ENCODE measurements at places on chromosomes 4 and X. TPM values are rescaled to one million over a fixed set of nuclear protein-coding genes. Genes with fewer than 3 reads are reported as not detected.

DNA sequence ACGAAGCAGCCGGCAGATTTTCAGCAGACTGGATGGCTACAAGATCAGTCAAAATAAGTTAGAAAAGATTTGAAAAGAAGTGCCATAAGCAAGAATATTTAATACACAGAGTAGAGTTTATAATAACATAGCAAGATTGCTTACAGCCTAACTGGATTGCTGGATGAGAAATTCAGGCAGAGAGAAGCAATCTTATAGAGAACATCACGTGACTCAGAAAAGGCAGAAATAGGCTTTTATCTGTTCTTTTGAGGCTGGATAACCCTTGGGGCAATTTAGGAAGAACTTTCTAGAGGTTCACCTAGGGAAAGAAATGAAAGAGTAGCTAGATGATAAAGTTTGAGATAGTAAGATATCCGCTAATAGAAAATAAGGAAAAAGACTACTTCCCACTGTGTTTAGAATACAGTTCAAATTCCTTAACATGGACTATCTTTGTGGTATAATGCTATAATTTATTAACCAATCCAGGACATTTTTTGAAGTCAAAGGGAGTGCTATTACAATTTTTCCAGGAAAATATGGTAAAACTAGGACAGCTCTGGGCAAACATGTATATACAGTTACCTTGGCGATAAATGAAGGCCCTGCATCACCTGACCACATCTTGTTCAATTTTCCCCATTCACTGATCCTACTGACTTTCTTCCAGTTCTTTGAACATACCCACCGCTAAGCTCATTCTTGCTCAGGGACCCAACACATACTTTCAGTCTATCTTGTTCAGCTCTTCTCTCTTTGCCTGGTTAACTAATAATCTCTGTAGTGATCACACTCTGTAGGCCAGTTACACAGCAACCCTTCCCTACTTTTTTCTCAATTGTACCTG, 12.7 kb upstream of the SPCS3 start:
- peaks cover 26% of the 10 kb centered on the region for H3K27me3 ChIP-seq
- H3K36me3 ChIP-seq, result no peaks in the 10 kb centered on the region
- no peak for DNase-seq
- H3K4me3 ChIP-seq, result no peak overlapping the region

PIR gene
- 2.4 TPM for total RNA-seq

SLIT2 gene
- not detected for total RNA-seq

DNA sequence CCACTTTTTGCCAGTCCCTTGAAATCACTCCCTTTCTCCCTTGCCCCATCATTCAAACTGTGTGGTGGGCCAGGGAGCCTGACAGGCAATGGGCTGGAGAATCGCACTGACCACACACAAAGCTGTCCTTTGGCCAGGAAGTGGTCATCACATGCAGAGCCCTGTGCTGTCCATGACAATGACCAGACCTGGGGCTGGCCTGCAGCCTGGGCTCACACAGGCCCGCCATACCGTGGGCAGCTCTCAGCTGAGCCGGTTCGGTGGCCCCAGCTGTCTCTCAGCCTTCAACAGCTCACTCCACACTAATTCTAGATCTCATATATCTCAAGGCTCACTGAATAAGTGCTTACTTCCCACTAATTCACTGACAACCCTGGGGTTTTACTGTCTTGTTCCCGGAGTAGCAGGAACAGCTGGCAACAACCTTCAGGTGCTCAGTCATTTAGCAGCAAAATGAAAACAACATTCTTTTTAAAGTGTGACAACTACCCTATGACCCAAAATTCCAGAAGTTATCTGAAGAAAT, 48.0 kb downstream of the USP46 start:
- H3K27me3 ChIP-seq, result no peaks in the 10 kb centered on the region
- no peak for DNase-seq
- peaks cover 21% of the 10 kb centered on the region for H3K36me3 ChIP-seq
- H3K27ac ChIP-seq, result no peak overlapping the region

BTK gene
- total RNA-seq, result 0.48 TPM

DNA sequence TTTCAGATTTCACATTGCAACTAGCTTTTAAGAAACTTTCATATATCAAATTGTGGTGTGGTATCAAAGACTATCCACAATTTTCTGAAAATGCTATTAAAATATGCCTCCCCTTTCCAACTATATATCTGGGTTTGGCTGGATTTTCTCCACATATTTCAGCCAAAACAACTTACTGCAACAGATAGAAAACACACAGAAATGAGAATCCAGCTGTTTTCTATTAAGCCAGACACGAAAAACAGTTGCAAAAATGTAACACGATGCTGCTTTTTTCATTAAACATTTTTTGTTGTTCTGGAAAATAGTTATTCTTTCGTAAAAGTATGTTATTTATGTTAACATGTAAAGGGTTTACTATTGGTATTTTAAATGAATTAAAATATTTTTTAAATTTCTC, 33.1 kb downstream of the DCTD start:
- H3K36me3 ChIP-seq, result peaks cover 59% of the 10 kb centered on the region
- H3K27me3 ChIP-seq, result no peaks in the 10 kb centered on the region
- H3K4me1 ChIP-seq, result no peaks in the 10 kb centered on the region
- no peak for DNase-seq

DNA sequence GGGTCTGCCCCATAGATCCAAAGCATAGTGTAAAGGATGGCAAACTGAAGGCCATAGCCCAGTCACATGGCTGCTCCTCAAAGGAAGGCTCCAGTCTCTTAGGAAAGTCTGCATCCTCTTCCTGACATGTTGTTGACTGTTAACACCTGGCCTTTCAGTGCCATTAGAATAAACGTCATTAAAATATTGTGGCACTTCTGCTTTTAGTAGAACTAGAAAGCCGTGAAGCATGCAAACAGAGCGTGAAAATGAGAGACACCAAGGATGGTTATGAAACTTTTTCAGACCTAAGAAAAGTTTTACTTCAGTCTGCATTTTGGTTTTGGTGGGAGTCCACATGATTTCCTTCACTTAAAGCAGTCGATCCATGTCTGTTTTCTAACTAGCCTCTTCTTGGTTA, 41.1 kb upstream of the AFF2 start:
- H3K27ac ChIP-seq, result no peak overlapping the region
- DNase-seq, result no peak
- no peaks in the 10 kb centered on the region for H3K36me3 ChIP-seq
- no peaks in the 10 kb centered on the region for H3K27me3 ChIP-seq

GRCh38 chrX:42241421-42241820, 318.1 kb upstream of the CASK start:
- no peak overlapping the region for H3K4me3 ChIP-seq
- peaks cover 1% of the 10 kb centered on the region for H3K36me3 ChIP-seq
- H3K4me1 ChIP-seq, result peaks cover 5% of the 10 kb centered on the region
- no peaks in the 10 kb centered on the region for H3K27me3 ChIP-seq

DNA sequence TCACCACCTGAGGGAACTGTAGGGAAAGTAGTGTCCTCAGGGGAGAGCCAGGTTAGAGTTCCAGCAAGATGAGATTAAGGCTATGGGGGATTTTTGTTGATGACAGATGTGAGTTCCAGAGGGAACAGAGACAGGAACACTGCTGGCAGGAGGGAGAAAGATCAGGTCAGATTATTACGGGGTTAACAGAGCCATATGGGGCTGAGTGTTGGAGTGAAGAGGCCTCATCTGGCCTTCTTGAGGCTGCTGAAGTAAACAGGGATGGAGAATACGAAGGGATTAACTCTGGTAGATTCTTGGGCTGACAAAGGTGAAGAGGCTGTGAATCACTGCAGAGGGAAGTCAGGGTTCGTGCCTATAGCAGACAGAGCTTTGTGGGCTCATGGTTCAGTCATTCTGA, 47.9 kb upstream of the POU4F2 start:
- no peaks in the 10 kb centered on the region for H3K4me1 ChIP-seq
- no peak overlapping the region for H3K27ac ChIP-seq
- H3K4me3 ChIP-seq, result no peak overlapping the region

POF1B gene
- not detected for total RNA-seq

- H3K4me3 ChIP-seq, result no peak overlapping the region
- H3K27ac ChIP-seq, result no peak overlapping the region
- no peak for DNase-seq
These were observed 8.0 kb downstream of the SLC9B1 start for GRCh38 chr4:103011378-103012025.

TXLNG gene
- total RNA-seq, result 10.7 TPM

TXK gene
- 65.8 TPM for total RNA-seq

- H3K27ac ChIP-seq, result no peak overlapping the region
- no peak for DNase-seq
- H3K36me3 ChIP-seq, result no peaks in the 10 kb centered on the region
- no peaks in the 10 kb centered on the region for H3K4me1 ChIP-seq
- no peaks in the 10 kb centered on the region for H3K27me3 ChIP-seq
- no peak overlapping the region for H3K4me3 ChIP-seq
These were observed 263.5 kb upstream of the DKK2 start for GRCh38 chr4:107299646-107300045.

GRCh38 chrX:39854772-39855747, 242.7 kb downstream of the BCOR start:
- peaks cover 6% of the 10 kb centered on the region for H3K36me3 ChIP-seq
- peak; percentile 63 for DNase-seq
- H3K4me3 ChIP-seq, result peak overlapping the region; percentile 84

PPARGC1A gene
- total RNA-seq, result not detected

DNA sequence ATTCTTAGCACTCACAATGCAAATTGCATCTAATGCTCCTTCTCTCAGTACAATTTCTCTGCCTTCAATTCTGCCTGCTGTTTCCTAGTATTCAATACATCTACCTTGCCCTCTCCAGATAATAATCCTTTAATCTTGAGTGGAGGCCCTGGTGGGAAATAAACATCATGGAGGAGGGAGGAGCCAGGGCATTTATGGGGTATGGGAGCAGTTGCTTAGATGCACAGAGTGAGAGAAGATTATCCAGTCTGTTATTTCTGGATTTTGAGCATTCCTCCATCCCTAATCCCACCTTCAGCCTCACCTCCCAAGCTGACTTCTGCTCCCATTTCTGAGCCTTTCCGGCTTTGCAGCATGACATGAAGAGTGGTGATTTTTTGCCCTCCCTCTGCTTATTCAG, 127.9 kb upstream of the PPP3CA start:
- H3K27me3 ChIP-seq, result peaks cover 11% of the 10 kb centered on the region
- no peak overlapping the region for H3K27ac ChIP-seq
- H3K4me1 ChIP-seq, result no peaks in the 10 kb centered on the region
- no peak overlapping the region for H3K4me3 ChIP-seq

FAM9B gene
- not detected for total RNA-seq

CT45A10 gene
- not detected for total RNA-seq

GRCh38 chrX:20361890-20362262, 95.2 kb upstream of the RPS6KA3 start:
- no peak overlapping the region for H3K4me3 ChIP-seq
- no peaks in the 10 kb centered on the region for H3K36me3 ChIP-seq
- no peaks in the 10 kb centered on the region for H3K4me1 ChIP-seq
- no peak for DNase-seq
- no peaks in the 10 kb centered on the region for H3K27me3 ChIP-seq

CXCL11 gene
- total RNA-seq, result not detected

ENAM gene
- not detected for total RNA-seq

DNA sequence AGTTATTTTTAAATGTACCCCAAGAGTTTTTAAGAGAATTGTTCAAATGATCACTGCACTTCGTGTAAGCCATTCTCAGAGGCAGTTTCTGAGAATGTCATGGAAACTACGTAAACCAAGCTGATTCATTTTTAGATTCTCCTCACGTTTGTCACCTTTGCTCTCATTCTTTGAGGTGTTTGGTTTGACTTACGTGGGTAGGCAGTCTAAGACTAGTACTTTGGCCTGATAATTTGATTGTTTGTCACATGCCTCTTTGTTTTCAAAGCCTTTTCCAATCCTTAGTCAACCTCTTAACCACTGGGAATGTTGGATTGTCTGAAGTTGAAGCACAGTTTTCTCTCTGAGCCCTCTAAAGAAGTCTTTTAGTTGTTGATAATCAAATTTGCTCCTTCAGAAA, 10.5 kb downstream of the SEPTIN11 start:
- peaks cover 18% of the 10 kb centered on the region for H3K4me1 ChIP-seq
- no peaks in the 10 kb centered on the region for H3K27me3 ChIP-seq
- H3K4me3 ChIP-seq, result no peak overlapping the region
- no peak overlapping the region for H3K27ac ChIP-seq

DNA sequence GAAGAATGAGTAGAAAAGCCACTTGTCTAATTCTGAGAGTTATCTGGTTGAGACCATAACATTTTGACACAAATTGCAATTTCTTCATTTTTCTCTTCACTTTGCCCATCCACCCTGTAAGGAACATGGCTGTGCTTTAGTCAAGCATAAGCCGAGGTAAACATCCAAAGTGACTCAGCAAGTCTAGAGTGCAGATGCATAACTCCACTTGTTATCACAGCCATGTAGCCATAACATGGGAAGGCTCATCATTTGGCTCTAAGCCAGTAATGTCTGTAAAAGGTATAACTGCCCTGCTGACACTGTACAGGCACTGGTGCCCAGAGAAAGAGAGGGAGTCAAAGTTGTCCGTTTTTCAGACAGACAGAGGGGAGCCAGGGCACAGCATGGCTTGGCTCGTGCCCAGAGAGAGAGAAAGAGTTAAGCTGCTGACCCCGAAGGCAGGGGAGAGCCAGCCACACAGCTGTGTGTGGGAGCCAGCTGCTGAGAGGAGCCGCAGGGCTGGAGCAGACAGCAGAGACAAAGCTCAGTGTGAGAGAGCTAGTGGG, 76.9 kb upstream of the EXOC1L start:
- H3K4me1 ChIP-seq, result no peaks in the 10 kb centered on the region
- no peak overlapping the region for H3K4me3 ChIP-seq
- H3K27me3 ChIP-seq, result peaks cover 24% of the 10 kb centered on the region
- DNase-seq, result no peak

GRCh38 chrX:15737190-15737958, 696 bp upstream of the CA5B start:
- H3K36me3 ChIP-seq, result peaks cover 5% of the 10 kb centered on the region
- DNase-seq, result no peak
- H3K27me3 ChIP-seq, result no peaks in the 10 kb centered on the region
- H3K27ac ChIP-seq, result peak overlapping the region; percentile 43

TRIM75 gene
- total RNA-seq, result not detected

GLRA3 gene
- total RNA-seq, result not detected

TMEM164 gene
- 22.3 TPM for total RNA-seq

DNA sequence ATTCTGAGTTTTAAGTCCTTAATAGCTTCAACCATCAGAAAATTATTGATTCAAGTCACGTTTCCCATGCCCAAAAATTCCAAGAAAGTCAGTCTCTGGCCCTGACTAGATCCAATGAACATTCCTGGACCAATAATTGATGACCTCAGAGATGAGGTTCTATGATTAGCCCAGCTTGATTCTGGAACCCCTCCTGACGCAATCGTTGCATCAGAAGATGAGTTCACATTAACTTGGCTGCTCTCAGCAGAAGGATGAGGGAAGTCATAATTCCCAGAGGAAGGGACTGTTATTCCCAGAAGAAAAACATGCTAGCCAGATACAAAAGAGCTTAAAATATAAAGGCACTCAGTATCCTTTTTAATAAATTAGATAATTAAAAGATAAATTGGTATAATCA, 34.3 kb upstream of the CPEB2 start:
- H3K4me1 ChIP-seq, result no peaks in the 10 kb centered on the region
- H3K36me3 ChIP-seq, result no peaks in the 10 kb centered on the region
- no peak overlapping the region for H3K27ac ChIP-seq

TCEAL9 gene
- 1.5 TPM for total RNA-seq

GRCh38 chr4:33255094-33255493, 2534.9 kb downstream of the PCDH7 start:
- no peak overlapping the region for H3K4me3 ChIP-seq
- H3K27me3 ChIP-seq, result no peaks in the 10 kb centered on the region
- no peaks in the 10 kb centered on the region for H3K36me3 ChIP-seq
- no peaks in the 10 kb centered on the region for H3K4me1 ChIP-seq
- no peak for DNase-seq

PABPC5 gene
- not detected for total RNA-seq

ABCD1 gene
- total RNA-seq, result 15.9 TPM

GRCh38 chrX:65017451-65017850, 41.2 kb upstream of the ZC4H2 start:
- no peak overlapping the region for H3K27ac ChIP-seq
- DNase-seq, result no peak
- H3K4me3 ChIP-seq, result no peak overlapping the region
- no peaks in the 10 kb centered on the region for H3K4me1 ChIP-seq
- no peaks in the 10 kb centered on the region for H3K27me3 ChIP-seq

Data from activated naive CD8-positive, alpha-beta T cell treated with anti-CD3 and anti-CD28 coated beads, Interleukin-2, amount 10 ng/mL, durations not matched to agents 7 days and 5 days (primary cell).